Activated CD8-positive, alpha-beta memory T cell treated with anti-CD3 and anti-CD28 coated beads for 1 hour (primary cell): ENCODE measurements at places on chromosomes 5 and 9.

DNA sequence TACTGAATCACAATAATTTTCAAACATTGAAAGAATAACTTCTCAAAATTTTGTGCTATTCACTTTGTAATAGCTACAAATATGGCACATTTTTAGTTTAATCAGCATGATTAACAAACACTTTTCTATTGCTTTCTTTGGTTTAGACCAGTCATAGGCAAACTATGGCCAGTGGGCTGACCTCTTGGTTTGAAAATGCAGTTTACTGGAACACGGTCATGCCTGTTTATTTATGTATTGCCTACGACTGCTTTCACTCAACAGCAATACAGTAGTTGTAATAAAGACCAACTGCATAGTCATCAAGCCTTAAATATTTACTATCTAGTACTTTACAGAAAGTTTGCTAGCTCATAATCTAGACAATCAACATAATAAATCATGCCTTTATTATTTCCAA is 810.8 kb downstream of the TLE1 start:
- no peak for DNase-seq

DNA sequence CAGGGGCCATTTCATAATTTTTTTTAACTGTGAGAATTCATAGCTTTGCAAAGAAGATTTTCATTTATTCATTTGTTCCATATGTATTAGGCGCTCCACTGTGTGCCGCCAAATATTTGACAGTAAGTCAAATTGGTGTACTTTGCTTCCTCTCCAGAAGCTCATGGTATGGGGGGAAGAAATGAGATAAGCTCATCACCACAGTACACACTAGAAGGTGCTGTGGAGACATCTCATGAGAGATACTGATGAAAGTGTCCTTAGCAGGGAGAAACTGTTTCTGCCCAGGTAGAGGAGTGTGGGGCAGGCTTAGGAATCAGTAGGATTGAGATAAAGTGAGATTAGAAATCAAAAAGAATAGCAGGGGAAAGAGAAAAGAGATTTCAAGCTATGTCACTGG is 136.2 kb downstream of the CDH6 start:
- DNase-seq: no peak

- DNase-seq: no peak
These were observed 113.8 kb downstream of the ERCC6L2 start for GRCh38 chr9:95989297-95989696.

DNA sequence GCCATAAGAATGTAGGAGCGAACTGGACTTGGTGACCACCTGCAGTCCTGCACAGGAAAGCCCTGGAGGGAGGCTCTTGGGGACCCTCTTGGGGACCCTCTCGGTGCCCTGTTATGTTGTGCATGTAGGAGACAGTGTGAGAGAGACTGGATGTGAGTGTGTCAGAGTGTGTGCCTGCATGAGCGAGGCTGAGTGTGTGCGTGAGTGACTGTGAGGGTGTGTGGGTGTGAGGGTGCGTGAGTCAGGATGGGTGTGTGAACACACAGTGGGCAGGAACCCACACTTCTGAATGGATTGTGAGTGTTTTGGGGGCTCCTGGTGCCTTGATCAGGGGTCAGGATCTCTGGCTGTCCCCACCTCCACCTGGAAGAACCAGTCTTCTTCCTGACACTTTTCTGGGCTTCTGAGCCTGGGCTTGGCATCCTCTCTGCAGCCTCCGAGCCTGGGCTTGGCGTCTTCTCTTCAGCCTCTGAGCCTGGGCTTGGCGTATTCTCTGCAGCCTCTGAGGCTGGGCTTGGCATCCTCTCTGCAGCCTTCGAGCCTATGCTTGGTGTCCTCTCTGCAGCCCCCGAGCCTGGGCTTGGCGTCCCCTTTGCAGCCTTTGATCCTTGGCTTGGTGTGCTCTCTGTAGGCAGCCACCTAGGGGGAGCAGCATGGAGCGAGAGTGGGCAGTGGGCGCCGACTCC is 25.6 kb upstream of the ANKRD33B start:
- no peak for DNase-seq

- DNase-seq: no peak
These were observed 356.4 kb downstream of the EFNA5 start for GRCh38 chr5:107314330-107314729.

- DNase-seq: no peak
These were observed 48.1 kb downstream of the SPATA31C2 start for GRCh38 chr9:88090151-88090581.

GRCh38 chr9:125805057-125805456 is 57.9 kb downstream of the PBX3 start:
- DNase-seq: no peak

GRCh38 chr9:131056781-131057506 is 39.4 kb upstream of the AIF1L start:
- no peak for DNase-seq

DNA sequence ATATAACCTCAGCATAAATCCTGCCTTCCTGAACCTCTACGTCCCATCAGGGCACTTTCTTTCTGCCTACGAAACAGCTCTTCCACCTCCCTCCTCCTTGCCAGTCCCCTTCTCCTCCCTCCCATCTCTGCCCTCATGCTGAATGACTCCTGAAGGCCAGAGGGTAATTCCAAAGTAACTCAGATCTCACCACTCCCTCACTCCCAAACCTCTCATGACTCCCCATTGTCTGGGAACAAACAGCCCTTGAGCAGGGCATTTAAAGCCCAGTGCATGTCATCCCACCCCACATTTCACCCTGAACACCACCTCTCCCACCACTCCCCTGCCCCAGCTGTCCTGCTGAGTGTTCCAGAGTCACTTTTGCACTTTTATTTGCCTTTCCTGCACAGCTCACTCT is 8.9 kb upstream of the FBP1 start:
- DNase-seq: no peak

GRCh38 chr5:167259806-167260205 is 1031.6 kb upstream of the WWC1 start:
- no peak for DNase-seq

GRCh38 chr9:112789891-112790774 is 39.6 kb downstream of the SNX30 start:
- no peak for DNase-seq

DNA sequence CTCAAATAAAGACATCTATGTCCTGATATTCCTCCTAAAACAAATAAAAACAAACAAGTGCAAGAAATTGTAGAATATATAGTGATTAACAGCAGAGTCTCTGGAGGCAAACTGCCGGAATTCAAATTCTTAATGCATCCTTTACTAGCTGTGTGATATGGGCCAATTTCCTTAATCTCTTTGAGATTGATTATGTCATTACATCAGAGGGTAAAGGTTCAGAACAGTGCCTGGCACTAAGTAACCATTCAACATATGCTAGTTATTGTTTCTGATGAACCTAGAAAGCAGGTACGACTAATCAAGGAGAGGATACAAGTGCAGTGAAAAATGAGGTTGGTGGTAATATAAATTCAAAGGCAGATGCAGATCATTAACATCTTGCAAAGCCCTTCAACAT is 81.1 kb upstream of the ADAMTS19 start:
- no peak for DNase-seq

GRCh38 chr5:16870878-16871277 is 65.2 kb downstream of the MYO10 start:
- DNase-seq: no peak

GRCh38 chr5:110757118-110757729 is 18.4 kb downstream of the SLC25A46 start:
- no peak for DNase-seq

DNA sequence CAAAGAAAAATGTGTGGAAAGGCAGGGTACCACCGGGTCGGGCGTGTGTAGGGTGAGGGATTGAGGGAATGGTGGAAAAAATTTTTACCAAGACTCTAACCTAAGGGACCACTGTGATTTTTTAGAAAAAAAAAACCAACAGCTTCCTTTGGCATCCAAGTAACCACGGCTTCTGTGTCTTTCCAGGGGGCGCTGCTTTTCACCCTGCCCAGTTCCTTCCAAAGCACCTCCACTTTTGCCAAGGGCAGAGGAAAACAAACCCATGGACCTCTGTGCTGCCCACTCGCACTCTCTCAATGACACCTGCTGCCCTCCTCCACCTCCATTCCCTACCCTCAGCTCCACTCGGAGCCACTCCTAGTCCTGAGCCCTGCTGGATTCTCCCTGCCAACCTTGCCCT is 381.0 kb downstream of the ENC1 start:
- DNase-seq: no peak

DNA sequence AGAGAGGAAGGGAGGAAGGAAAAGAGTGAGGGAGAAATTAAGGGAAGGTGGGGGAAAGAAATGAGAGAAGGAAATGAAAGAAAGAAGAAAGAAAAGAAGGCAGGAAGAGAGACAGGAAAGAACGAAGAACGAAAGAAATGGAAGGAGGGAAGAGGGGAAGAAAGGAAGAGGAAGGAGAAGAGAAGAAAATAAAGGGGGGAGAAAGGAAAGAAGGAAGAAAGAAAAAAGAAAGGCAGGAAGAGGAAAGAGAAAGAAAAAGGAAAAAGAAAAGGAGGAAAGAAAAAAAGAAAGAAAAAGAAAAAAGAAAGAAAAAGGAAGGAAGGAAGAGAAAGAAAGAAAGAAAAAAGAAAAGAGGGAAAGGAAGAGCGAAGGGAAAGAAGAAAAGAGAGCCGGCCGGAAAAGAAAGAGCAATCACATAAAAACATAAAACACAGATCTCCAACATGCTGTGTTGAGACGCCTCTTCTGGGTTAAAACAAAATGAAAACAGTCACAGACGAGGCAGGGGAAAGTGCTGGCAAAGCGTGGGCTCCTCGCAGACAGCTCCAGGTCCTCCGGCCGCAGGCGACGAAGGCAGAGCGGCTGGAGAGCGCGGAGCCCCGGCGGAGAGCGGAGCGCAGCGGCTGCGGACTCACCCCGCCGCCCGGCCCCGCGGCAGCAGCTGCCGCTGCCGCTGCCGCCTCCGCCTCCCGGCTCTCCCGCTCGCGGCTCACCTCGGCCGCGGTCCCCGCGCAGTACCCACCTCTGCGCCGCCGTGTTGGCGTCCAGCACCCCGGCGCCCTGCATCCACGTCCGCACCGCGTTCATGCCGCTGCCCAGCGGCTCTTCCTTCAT is 896 bp downstream of the EBF1 start:
- DNase-seq: no peak

DNA sequence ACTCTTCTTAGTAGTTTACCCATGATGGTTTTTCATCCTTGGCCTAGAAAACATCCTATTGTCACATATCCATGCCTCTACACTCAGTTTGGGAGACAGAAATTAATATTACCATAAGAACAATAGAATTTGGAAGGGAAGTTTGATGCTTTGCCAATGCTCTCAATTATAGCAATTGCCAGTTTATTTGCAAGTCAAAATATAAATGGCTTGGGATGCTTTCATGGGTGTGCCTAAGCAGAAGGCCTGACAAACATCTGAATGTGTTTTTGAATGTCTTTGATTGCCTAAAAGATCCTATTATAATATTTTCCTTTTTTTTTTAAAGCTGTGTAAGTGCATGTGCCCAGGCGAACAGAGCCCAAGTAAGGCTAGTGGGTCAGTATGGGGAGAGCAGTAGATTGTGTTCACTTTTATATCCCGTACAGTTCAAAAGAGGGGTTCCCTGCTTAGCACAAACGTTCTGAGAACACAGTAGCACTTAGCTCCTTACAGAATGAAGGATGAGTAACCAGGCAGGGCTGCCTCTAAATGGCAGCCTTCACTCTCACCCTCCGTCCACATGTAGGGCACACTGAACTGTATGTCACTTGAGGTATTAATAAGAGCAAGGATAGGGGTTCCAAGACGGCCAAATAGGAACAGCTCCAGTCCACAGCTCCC is 56.0 kb upstream of the AGXT2 start:
- DNase-seq: no peak

- no peak for DNase-seq
These were observed 3.3 kb downstream of the SLC46A2 start for GRCh38 chr9:112887381-112887780.

GRCh38 chr9:111298111-111298510 is 31.9 kb downstream of the OR2K2 start:
- DNase-seq: no peak
